Activated B cell treated with CpG ODN at 0.5 μM for 24 hours (primary cell): ENCODE measurements at places on chromosomes 7 and 10. TPM values are rescaled to one million over a fixed set of nuclear protein-coding genes. Genes with fewer than 3 reads are reported as not detected.

The FBXO24 gene
- 0.29 and 1.9 TPM in 2 replicates for total RNA-seq

DNA sequence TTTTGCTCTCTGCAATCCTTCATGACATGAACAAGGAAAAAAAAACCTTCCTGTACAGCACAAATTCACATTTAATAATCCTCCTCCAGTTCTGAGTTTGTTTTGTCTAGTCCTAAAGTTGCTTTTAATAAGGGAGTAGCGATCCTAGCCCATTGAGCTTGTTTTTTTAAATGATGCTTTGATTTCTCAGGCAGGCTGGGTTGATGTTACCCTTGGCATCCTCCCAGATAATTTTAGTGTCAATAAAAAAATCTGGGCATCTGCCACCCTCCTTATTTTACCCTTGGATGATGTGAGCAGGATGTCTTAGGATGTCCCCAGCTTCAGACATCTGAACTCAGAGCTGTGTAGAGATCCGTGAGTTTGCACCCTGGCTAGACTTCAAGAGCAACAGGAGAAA lies 33.9 kb upstream of the PROSER2 start:
- no peak overlapping the region for H3K27ac ChIP-seq
- no peak for DNase-seq
- peaks cover 4% of the 10 kb centered on the region for H3K27me3 ChIP-seq
- H3K36me3 ChIP-seq, result no peaks in the 10 kb centered on the region
- H3K4me1 ChIP-seq, result no peaks in the 10 kb centered on the region

DNA sequence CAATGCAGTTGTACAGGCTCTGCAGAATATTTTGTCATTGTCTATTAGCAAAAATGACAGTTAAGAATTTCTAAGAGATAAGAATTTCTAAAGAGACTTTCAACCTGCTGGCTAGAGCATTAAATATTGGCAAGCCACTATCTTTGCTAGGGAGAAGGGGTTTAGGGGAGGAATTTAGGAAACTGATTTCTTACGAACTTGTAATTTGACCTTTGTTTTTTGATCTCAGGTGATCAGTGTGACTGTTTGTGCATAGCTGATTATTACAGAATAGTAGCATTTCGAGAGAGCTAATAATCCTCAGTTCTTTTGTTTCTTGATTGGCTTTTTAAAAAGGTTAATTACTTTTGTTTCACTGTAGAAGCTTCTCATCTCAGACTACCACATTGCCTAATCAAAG lies 68.1 kb downstream of the ST7 start:
- H3K36me3 ChIP-seq, result no peaks in the 10 kb centered on the region
- no peak overlapping the region for H3K27ac ChIP-seq
- no peak for DNase-seq
- H3K4me3 ChIP-seq, result no peak overlapping the region

- no peak overlapping the region for H3K27ac ChIP-seq
- no peaks in the 10 kb centered on the region for H3K36me3 ChIP-seq
- no peaks in the 10 kb centered on the region for H3K27me3 ChIP-seq
- no peak for DNase-seq
- H3K4me3 ChIP-seq, result no peak overlapping the region
Measured at GRCh38 chr10:8349610-8350249, 295.2 kb downstream of the GATA3 start.

The TCERG1L gene
- total RNA-seq, result not detected in 2 replicates

DNA sequence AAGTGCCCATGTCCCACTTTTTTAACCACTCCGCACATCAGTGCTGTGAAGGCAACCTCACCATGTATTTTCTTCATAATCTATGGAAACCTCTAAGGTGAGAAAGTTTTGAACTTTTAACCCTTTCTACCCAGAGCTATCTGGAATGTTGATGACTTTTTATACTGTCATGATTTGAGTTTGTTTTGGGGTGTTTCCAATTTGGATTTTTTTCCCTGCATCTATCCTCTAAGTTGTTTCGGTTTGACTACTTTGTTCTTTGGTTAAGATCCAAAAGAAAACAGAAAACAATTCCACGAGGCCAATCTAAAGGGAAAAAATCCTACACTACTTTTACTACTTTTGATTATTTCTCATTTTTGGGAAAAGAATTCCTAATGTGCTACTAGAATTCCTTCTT lies 279.7 kb downstream of the USP6NL start:
- peaks cover 38% of the 10 kb centered on the region for H3K4me1 ChIP-seq
- H3K27me3 ChIP-seq, result no peaks in the 10 kb centered on the region
- H3K4me3 ChIP-seq, result no peak overlapping the region
- H3K36me3 ChIP-seq, result peaks cover 73% of the 10 kb centered on the region
- DNase-seq, result no peak

The CRPPA gene
- 0.91 and 1.5 TPM in 2 replicates for total RNA-seq
